ENCODE measurements at places on chromosomes 1 and 21.

DNA sequence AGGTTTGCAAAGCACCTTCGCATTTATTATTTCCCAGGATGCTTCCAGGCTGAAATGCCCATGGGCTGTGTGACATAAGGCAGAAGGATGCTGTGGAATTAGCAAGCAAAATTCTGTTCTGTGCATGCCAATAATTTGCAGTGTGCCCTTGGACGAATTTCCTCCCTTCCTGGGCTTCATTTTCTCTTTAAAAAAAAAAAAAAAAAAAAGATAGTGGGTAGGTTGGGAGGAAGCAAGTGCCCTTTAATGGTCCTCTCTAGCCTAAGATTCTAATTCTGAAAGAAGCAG is 2.5 kb upstream of the ID3 start:
- DNase-seq, result no peak

- no peak for DNase-seq
Observed at GRCh38 chr1:48469616-48470480, 2.2 kb downstream of the SPATA6 start.

- peak; percentile 94 for DNase-seq
Observed at GRCh38 chr21:42923553-42924432, 1.6 kb downstream of the ERVH48-1 start.

DNA sequence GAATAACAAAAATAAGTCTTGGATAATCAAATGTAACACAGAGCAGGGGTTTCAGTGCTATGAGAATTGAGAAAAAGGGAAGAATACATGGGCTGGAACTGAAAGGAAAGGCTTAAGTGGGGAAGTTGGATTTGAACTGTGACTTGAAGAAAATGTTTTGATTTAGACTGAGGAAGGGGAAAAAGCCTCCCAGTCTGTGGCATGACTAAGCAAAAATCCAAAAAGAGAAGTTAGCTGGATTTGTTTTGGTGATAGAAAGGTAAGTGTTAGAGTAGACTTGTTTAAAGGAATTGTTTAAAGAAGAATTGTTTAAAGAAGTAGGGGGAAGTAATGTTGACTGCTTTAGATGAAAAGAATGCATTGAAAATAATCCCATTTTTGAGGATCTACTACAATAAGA is 46.0 kb downstream of the KCNK2 start:
- no peak for DNase-seq

- DNase-seq, result no peak
Observed at GRCh38 chr1:113931451-113931851, 2.3 kb downstream of the HIPK1 start.
